Stimulated activated naive B cell treated with anti-CD40 and anti-IgM and Interleukin-4, amounts not matched to agents 10 μg/mL and 1 μg/mL and 100 μg/mL, for 72 hours (primary cell): ENCODE measurements at places on chromosomes 12 and 14.

- DNase-seq: no peak
Observed at GRCh38 chr12:76312315-76312714, 35.9 kb downstream of the BBS10 start.

DNA sequence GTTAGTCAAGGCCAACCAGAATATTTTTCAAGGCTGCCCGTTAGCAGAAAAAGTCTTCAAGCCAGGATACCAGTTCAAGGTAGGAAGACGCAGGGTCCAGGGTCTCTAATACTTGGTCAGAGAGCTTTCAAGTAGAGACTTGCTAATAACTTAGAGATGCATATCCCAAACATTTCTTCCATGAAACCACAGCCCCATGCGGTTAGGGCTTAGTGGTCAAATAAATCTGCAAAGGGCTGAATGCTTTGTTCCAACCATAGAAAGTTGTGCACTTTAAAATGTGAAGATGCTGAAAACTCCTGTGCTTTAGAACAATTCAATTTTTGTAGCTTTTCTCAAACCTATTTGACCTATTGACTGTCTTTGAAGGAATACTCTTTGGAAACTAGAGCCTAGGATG is 208.9 kb downstream of the PIK3C2G start:
- DNase-seq: no peak

DNA sequence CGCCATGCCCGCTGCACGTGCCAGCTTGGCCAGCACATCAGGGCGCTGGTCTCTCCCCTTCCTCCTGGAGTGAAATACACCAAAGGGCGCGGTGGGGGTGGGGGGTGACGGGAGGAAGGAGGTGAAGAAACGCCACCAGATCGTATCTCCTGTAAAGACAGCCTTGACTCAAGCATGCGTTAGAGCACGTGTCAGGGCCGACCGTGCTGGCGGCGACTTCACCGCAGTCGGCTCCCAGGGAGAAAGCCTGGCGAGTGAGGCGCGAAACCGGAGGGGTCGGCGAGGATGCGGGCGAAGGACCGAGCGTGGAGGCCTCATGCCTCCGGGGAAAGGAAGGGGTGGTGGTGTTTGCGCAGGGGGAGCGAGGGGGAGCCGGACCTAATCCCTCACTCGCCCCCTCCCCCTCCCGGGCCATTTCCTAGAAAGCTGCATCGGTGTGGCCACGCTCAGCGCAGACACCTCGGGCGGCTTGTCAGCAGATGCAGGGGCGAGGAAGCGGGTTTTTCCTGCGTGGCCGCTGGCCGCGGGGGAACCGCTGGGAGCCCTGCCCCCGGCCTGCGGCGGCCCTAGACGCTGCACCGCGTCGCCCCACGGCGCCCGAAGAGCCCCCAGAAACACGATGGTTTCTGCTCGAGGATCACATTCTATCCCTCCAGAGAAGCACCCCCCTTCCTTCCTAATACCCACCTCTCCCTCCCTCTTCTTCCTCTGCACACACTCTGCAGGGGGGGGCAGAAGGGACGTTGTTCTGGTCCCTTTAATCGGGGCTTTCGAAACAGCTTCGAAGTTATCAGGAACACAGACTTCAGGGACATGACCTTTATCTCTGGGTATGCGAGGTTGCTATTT is 914 bp upstream of the CCND2 start:
- peak; percentile 71 for DNase-seq

DNA sequence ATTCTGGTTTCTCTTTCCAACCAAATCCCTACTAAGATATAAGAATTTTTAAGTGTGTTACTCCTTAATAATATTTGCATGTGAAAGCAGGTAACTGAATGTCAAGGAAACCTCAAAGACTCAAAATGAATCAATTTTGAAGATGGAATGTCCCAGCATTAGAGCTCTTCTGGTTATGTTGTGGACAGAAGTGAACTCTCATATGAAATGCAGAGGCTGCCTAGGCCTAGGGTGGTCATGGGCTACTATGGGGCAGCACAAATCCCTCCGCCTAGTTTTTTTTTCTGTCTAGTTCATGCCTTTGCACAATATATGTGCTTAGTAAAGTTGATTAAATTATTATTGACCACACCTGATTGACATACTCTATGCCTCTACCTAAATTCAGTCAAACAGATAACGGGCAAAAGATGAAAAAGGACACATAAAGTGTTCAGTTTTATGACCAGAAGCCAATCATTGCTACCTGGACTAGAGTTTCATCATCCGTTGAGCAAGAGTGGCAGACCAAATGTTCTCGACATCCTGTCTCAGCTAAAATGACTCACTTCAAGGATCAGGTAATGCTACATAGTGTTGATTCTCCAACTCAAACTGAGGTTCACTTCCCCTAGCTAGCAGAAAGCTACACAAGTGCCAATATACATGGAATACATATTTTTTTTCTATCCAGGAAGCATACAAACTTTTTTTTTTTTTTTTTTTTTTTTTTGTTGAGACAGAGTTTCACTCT is 1211.4 kb downstream of the VRK1 start:
- no peak for DNase-seq

GRCh38 chr12:76810671-76811419 is 46.9 kb downstream of the ZDHHC17 start:
- no peak for DNase-seq
